Activated CD4-positive, alpha-beta T cell treated with anti-CD3 and anti-CD28 coated beads, Interleukin-2, amount 50 U/mL, for 4 hours (primary cell): ENCODE measurements at places on chromosomes 1 and 21.

GRCh38 chr1:1122981-1123480, 7.1 kb upstream of the C1orf159 start:
- DNase-seq: no peak

DNA sequence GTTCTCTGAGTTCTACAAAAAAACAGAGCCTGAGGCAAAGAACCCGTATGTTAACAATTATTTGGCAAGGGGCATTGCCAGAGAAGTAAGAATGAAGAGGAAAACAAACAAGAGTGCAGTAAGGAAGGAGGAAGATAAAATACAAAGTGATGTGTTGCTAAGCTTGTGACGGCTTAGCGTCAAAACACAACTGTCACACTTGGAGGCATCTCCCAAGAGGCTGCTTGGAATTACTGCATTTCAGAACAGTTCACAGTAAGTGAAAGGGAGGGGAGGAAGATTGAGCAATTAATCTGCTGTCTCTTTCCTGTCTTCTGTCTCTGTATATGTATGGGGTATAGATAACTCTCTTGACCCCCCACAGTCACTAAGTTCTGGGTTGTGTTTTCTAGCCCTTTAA, 1017.0 kb upstream of the TMPRSS15 start:
- DNase-seq: no peak

GRCh38 chr1:160761046-160761445, 22.0 kb downstream of the SLAMF7 start:
- no peak for DNase-seq

DNA sequence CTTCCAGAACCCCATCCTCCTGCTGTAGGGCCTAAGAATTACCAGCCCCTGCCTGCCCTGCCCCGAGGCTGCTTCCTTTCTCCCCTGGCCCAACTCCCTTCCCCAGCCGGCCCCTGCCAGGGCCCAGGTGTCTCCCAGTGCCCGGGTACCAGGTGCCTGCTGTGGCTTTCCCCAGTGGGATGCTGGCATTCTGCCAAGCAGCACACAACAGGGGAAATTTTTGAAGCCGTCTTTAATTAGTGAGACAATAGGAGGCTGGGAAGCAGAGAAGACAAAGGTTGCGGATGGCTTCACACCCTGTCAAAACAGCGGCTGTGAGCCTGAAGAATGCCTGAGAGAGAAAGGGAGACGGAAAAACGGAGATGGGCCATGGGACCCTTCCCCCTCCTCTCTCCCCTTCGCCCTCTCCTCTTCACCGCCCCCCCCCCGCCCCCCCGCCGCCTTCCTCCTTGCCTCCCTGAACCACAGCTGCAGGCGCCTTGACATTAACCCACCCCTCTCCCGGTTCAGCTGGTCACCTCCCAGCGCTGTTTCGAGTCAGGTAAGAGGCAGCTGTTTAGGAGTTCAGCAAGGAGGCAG, 33.6 kb downstream of the LRRN2 start:
- no peak for DNase-seq
